ENCODE measurements at places on chromosomes 1 and 21.

DNA sequence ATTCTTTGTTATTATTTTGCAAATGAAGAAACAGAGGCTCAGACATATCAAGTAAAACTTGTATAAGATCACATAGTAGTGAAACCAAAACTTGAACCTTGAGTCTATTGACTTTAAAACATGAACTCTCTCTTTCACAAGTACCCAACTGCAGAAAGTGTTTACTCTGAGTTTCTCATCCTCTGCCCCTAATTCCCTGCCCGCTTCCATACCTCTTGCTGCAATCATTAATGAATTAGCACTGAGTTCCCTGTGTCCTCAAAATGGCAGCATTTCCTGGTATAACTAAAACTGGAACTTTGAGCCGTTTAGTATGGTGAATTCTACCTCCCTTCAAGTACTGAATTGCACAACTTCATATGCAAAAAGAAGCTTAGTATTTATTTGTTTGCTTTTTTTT, 147.7 kb upstream of the DNAH14 start:
- DNase-seq = no peak

GRCh38 chr21:16514316-16514715, 784.5 kb downstream of the USP25 start:
- DNase-seq = no peak

DNA sequence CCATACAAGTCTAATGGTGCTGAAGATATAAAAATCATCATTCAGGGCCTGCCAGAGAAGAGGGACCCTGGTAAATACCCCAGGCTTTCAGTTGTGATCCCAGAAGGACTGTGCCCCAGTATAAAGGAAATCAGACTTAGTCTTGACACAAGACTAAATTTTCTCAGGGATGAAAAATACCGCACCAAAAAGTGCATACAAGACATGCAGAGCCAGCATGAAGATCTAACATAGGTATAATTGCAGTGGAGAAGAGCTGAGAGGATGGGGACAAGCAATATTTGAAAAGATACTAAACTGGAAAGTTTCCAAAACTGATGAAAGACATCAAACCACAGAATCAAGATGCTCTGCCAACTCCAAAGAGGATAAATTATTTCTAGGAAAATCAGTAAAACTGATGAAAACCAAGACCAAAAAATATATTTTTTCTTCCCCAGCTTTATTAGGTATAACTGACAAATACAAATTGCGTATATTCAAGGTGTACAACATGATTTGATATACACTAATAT, 17.7 kb upstream of the SIM2 start:
- DNase-seq = no peak

- no peak for DNase-seq
Measured at GRCh38 chr1:62457955-62458354, 21.1 kb downstream of the USP1 start.

DNA sequence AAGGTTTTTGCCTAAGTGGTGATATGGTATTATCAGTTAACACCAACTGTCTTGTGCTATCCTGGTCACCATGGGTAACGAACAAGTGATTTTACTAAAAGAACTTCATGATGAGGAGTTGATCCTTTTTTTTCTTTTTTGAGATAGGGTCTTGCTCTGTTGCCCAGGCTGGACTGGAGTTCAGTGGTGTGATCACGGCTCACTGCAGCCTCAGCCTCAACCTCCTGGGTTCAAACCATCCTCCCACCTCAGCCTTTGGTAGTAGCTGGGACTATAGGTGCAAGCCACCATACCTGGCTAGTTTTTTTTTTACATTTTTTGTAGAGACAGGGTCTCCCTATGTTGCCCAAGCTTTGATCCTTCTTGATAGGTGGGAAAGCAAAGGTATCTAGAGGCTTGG, 5.1 kb downstream of the METTL13 start:
- DNase-seq = no peak

- no peak for DNase-seq
Measured at GRCh38 chr1:178005450-178005849, 35.6 kb upstream of the SEC16B start.

- no peak for DNase-seq
Measured at GRCh38 chr21:33872881-33873515, 42.6 kb downstream of the ATP5PO start.

GRCh38 chr1:154833209-154833608, 36.9 kb downstream of the KCNN3 start:
- DNase-seq = no peak

GRCh38 chr1:245105815-245106410, 48.9 kb upstream of the KIF26B start:
- no peak for DNase-seq

DNA sequence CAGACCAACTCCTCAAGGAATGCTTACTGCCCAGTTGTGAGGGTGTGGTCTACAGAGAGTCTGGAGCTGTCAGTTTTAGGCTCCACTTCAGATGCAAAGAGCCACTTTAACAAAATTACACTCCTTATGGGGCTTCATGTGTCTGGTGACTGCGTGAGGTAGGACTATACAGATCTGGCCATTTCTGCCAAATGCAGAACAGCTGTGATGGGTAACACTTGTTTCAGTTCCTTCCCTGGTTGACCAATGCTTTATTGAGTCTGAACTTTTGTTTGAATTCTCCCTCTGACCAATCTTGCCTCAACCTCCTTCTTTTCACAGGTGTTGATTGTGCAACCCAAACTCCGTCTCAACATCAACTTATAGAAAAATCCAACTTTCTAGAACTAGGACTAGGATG, 181.2 kb downstream of the OMA1 start:
- no peak for DNase-seq

GRCh38 chr1:218339267-218339831, 5.8 kb upstream of the TGFB2 start:
- DNase-seq = no peak

DNA sequence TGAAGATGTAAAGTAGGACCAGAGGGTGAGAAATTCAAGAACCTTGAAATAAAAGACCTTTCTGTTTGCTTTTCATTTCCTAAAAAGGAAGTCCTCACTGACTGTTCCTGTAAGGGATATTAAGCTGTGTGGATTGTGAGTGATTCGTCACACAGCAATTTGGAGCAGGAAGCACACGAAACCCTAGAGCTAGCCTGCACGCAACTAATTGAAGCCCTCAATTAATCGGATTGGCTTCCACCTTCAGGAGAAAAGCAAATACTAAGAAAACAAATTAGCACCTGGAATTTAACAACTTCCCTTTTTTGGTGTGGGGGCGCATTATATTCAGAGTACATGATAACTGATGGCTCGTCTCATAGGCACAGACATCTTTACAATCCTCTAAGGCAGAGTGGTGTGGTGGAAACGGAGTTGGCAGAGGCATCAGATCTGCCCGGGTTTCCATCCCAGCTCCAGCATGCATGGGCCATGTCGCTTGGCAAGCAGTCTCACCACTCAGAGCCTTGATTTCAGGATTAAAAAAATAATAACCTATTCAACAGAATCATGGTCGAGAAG, 95.2 kb downstream of the KCNJ15 start:
- DNase-seq = no peak

GRCh38 chr1:81937791-81938450, 137.2 kb downstream of the ADGRL2 start:
- no peak for DNase-seq

DNA sequence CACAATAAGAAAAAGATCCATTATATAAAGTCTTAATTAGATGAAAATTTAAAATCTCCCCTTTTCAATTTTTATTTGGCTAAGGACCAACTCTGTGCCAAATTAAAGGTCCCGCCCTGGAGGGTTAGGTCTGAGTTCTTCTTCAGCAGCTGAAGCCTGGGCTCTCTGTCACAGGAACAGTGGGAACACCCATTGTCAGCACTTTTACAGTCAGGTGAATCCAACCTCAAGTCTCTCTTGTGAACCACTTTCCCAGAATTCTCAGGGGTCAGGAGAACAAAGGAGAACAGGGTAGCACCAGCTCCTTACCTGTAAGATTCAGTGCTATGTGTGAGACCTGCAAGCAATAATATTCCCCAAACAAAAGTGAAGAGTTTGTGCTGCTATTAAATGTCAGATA, 25.1 kb upstream of the HJV start:
- no peak for DNase-seq

DNA sequence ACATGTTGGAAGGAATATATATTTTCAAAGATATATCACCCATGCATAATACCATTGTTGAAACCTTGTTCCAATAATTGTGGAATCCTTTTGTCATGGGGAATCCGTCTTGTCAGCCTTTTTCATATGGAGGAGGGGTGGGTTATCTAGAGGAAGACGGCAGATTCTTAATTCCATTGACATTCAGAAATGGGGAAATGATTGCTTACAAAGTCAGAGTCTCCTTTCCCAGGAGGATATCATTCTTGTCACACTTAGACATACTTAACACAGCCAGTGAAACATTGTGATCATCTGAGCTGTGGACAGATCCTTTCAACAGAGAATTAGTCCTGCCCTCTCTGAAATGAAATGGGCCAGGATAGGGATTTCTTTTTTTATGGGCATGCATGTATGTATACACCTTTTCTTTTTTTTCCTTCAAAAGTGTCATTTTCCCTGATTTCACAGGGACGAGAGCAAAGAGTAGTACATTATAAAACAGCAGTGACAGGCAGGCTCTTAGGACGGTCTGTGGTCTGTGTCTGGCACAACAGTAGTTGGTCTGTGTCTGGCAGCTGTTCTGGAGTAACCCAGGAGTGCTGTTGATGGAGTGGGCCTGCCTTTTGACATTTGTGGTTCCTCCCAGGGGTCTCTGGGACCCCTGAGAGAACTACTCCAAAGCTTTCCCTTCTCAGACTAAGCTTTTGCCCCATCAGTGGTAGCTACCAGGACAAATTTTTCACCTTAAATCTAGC, 50.1 kb downstream of the VPS13D start:
- DNase-seq = no peak

- DNase-seq = no peak
Measured at GRCh38 chr1:96236156-96236739, 485.3 kb upstream of the PTBP2 start.

GRCh38 chr1:14787604-14788003, 189.1 kb downstream of the KAZN start:
- DNase-seq = no peak

- no peak for DNase-seq
Measured at GRCh38 chr1:226696547-226696946, 42.5 kb downstream of the ITPKB start.

Measured in hypothalamus (tissue), 51 donors.